Stimulated activated CD4-positive, alpha-beta T cell treated with anti-CD3 and anti-CD28 coated beads, Interleukin-1b, Interleukin-23, amount 100 ng/mL, for 4 hours (primary cell): ENCODE measurements at places on chromosomes 1 and 21.

- DNase-seq: no peak
These were observed 1678.9 kb downstream of the KCNT2 start for GRCh38 chr1:194929357-194929756.

DNA sequence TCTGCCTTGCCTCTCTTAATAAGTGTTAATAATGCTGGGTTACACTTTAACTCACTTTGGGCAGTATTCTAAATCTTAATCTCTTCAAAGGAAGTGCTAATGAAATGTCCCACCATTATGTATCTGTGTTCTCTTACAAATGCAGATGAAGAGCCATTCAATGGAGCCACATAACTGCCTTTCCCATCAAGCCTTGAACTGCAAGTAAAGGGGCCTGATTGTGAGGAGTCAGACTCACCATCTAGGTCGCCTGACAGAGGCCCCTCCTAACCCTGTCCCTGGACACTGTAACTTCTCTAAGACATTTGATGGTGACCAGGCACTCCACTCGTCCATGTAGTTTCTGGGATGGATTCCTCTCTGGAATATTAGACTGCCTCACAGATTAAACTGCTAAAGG, 329.4 kb downstream of the KIF26B start:
- no peak for DNase-seq

GRCh38 chr1:90724361-90724760, 7.3 kb upstream of the BARHL2 start:
- DNase-seq: no peak

DNA sequence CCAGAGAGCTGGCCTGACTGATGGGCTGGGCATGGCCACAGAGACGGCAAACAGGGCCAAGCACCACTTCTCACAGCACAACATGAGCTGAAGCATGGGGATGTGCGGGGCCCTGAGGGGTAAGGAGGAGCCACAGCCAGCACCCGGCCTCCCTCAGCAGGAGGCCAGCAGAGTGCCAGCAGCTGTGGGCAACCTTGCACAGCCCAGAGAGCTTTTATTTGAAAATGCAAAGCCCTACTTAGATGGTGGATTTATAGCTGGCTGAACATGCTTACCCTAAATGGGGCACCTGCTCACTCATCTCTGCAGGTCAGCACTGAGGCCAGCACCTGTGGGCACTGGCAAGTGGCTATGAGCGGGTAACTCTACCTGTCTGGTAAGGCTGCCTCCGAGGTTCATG, 44.1 kb downstream of the SLC66A1 start:
- no peak for DNase-seq

DNA sequence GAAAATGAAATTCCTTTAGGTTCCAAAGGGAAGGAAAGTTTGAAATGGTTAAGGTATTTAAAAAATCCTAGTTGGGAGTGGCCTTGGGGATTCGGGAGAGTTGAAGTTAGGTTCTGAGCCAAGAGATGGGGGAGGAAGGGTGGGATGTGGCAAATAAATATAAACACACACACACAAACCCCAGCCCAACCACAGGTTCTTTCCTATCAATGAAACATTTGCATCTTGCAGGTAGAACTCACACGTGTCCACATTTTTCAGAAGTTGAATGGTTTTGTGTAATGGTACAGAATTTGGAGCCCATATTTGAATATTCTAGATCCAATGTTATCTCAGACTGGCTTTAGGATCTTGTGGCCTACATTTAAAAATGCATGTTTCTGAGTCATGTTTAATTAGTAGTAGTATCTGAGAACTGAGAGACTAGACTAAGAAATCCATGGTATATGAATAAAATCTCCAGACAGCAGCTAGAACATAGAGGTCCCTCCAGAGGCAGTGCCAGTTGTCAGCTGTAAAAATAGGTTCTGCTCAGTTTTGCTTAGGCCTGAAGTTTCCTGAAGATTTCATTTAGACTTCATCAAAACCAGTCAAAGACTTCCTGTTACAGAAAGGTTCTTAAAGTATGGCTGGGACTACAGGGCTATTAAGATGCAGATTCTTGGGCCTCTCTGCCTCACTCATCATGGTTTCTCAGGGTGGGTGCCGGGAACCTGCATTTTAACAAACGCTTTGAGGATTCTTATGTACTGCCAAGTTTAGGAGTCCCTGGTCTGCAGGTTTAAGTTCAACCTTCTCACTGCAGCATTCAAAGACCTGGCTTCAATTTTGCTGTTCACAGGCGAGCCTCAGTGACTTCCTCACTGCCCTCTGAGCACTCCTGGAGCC, 21.3 kb downstream of the RUNX1 start:
- no peak for DNase-seq

DNA sequence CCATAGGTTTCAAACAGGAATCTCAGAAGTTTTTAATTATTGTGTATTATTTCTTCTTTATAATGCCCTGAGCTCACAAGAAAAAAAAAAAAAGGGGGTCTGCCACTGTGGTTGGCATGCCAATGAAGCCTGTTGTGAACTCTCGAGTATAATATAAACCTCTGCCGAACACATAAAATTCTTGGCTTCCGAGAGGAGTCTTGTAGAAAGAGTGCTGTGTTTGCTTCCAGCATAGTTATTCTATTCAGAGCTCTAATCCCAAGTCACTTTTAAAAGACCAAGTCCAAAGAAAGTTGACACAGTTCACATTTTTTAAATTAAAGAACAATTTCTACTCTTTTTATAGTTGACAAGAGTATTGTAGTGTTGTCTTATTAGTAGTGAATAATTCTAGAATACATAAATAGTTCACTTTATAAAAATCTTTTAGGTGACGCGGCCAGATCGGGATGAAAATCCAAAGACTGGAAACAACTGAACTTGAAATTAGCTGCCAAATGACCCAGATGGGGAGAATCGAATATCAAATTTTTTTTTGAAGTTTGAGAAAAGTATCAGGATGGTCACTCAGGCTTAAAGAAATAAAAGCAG, 293.2 kb downstream of the DUSP10 start:
- DNase-seq: no peak

DNA sequence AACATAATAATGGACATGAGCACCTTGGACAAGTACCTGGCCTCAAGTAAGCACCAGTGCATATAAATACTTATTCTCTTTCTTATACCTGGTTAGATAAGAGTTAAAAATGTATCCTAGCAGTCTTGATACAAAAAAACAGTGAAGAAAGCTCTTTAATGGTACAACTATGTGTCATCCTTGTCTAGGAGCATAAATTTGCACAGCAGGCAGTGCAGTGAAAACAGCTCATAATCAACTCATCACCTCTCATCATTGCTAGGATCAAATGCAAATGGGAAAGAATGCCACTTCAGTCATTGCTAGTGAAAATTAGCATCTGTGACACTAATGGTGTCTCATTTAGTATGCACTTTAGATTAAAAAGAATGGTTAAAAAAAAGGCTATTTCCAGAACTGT, 7.6 kb downstream of the SAMSN1 start:
- DNase-seq: no peak

- DNase-seq: peak; percentile 63
These were observed at the start of gene LDLRAP1 for GRCh38 chr1:25543425-25544242. LDLRAP1 (plus strand) TSS chr1:25543606; CDS start chr1:25543699, 93 bp downstream.
